Immature natural killer cell (primary cell): ENCODE measurements at places on chromosomes 4 and X.

DNA sequence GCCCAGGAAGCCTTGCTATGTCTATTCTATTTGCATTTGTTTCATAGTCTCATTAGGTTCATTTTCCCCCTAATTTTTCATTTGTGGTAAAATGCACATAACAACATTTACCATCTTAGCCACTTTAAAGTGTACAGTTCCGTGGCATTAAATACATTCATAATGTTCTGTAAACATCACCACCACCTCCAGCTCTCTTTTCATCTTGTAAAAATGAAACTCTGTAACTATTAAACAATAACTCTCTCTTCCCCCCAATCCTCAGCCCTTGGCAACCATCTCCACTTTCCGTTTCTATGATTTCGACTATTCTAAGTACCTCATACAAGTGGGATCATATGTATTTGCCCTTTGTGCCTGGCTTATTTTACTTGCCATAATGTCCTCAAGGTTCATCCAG lies 19.9 kb downstream of the ARHGEF38 start:
- DNase-seq = no peak
- no peak overlapping the region for H3K27ac ChIP-seq
- no peaks in the 10 kb centered on the region for H3K36me3 ChIP-seq
- peaks cover 2% of the 10 kb centered on the region for H3K27me3 ChIP-seq
- no peak overlapping the region for H3K4me3 ChIP-seq

DNA sequence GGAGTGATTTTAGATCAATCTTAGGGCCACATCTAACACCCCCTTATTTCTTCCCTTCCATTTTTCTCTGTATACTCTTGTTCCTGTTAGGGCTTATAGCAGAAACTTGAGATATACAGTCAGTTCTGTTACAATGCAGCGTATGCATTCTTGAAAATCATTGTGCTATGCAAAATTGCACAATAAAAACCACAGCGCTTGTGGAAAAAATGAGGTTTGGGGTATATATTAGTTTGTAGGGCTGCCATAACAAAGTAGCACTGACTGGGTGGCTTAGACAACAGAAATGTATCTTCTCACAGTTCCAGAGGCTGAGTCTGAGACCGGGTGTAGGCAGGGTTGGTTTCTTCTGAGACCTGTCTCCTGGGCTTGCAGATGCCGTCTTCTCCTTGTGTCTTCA lies 59.0 kb downstream of the WWC2 start:
- H3K4me1 ChIP-seq = peaks cover 9% of the 10 kb centered on the region
- H3K27me3 ChIP-seq = peaks cover 3% of the 10 kb centered on the region
- DNase-seq = no peak
- no peaks in the 10 kb centered on the region for H3K36me3 ChIP-seq

DNA sequence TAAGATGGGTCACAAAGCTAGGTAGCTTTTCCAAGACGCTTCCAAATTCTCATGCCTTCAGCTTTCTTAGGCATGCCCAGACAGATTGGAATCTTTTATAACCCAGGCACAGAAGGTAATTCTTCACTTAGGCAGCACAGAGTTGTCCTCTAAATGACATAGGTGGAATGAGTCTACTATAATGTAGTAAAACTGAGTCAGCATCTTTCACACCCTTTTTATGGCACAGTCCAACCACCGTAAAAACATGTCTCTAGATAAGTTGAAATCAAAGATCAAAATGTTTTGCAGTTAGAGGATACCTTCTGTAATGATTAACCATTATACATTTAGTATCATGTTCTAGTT lies 128.4 kb upstream of the FAT1 start:
- no peak for DNase-seq
- no peak overlapping the region for H3K27ac ChIP-seq
- no peaks in the 10 kb centered on the region for H3K4me1 ChIP-seq
- H3K27me3 ChIP-seq = peaks cover 1% of the 10 kb centered on the region
- no peaks in the 10 kb centered on the region for H3K36me3 ChIP-seq
- H3K4me3 ChIP-seq = no peak overlapping the region

DNA sequence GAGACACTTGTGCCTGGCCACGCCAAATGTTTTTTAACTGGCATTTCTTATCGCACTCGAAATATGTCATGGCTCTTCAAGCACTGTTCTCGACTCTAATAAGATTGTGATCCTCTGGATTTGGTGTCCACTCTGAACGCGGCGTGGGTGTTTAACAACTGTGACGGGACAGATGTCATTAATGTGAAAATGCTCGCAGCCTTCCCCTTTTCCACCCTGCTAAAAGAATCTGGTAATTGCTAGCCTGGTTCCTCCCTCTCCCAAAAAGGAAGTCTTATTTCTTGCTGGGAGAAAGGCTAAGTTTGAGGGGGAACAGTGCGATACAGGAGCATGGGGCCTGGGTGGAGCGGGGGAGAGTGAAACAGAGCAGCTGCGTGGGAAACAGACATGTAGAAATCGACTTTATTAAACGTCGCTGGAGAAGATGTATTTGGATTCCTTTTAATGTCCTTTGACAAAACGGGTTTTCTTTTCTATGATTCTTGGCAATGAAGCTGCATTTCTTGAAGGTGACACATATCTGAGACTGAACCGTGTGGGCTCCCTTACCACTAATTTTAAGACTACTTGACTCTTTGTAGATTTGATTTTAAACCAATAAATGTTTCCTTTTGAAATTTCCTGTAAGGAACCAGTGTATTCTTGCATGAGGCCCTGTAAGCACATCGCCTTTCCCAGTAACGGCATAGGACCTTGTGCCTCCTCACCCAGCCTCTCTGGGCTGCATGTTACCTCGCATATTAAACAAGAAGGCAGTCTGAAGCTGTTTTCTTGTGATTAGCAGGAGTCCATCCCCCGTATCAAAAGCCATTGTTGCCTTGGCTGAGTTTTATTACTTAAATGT lies 17.8 kb downstream of the TBC1D1 start:
- H3K4me1 ChIP-seq = peaks cover 54% of the 10 kb centered on the region
- H3K36me3 ChIP-seq = no peaks in the 10 kb centered on the region
- no peak overlapping the region for H3K27ac ChIP-seq
- H3K4me3 ChIP-seq = no peak overlapping the region
- no peaks in the 10 kb centered on the region for H3K27me3 ChIP-seq

DNA sequence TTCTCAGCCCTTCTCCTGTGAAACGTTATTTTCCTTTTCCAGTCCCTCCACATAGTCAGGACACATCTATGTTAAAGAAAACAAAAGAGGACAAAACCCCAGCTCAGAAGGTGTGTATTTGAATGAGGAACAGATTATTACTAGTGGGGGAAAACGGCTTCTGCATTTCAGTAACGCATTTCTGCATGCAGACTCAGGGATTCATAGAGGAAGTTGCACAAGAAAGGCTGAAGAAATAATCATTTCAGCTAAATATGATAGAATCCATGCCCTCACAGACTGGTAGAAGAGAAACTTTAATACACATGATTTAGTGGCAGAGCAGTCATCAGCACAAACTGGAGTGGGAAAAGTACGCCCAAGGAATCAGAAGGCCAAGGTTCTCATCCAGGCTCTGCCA lies 270.8 kb upstream of the FGF13 start:
- no peaks in the 10 kb centered on the region for H3K4me1 ChIP-seq
- no peak for DNase-seq
- H3K27me3 ChIP-seq = peaks cover 1% of the 10 kb centered on the region
- H3K36me3 ChIP-seq = no peaks in the 10 kb centered on the region

GRCh38 chr4:42306221-42307109 lies 90.8 kb upstream of the SHISA3 start:
- peaks cover 5% of the 10 kb centered on the region for H3K27me3 ChIP-seq
- no peaks in the 10 kb centered on the region for H3K36me3 ChIP-seq
- H3K4me1 ChIP-seq = no peaks in the 10 kb centered on the region
- no peak for DNase-seq
- H3K4me3 ChIP-seq = no peak overlapping the region
- no peak overlapping the region for H3K27ac ChIP-seq

- no peak overlapping the region for H3K27ac ChIP-seq
- peaks cover 22% of the 10 kb centered on the region for H3K4me1 ChIP-seq
- no peak overlapping the region for H3K4me3 ChIP-seq
- H3K36me3 ChIP-seq = no peaks in the 10 kb centered on the region
- no peak for DNase-seq
- H3K27me3 ChIP-seq = no peaks in the 10 kb centered on the region
These were observed 172.0 kb downstream of the CFAP299 start for GRCh38 chr4:80507507-80507906.

- no peak overlapping the region for H3K27ac ChIP-seq
- peaks cover 5% of the 10 kb centered on the region for H3K4me1 ChIP-seq
- H3K4me3 ChIP-seq = no peak overlapping the region
- H3K27me3 ChIP-seq = peaks cover 3% of the 10 kb centered on the region
- H3K36me3 ChIP-seq = peaks cover 48% of the 10 kb centered on the region
These were observed 66.7 kb upstream of the NDUFC1 start for GRCh38 chr4:139368998-139369397.

DNA sequence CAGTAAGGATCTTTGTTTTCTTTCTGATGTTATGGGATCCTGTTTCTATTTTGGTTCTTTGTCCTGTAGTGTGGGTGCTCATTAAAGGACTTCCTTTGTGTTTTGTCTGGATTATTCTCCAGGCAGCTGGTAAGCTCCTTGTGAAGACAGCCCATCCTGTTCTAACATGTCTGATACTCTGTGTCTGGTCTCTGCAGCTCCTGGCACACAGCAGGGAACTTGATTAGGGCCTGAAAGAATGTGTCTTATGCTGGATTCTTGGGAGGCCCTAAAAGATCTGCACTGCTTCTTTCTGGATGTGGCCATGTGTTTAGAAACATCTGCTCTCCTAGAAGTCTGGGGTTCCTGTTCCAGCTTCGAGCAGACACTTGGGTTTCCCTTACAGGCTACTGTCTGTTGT lies 38.1 kb upstream of the ATXN3L start:
- H3K4me1 ChIP-seq = no peaks in the 10 kb centered on the region
- H3K36me3 ChIP-seq = no peaks in the 10 kb centered on the region
- no peak for DNase-seq
- no peak overlapping the region for H3K4me3 ChIP-seq
- H3K27me3 ChIP-seq = peaks cover 2% of the 10 kb centered on the region
- H3K27ac ChIP-seq = no peak overlapping the region
